ENCODE measurements at places on chromosomes 16 and 17.

GRCh38 chr16:28186752-28187151 is 25.0 kb downstream of the XPO6 start:
- DNase-seq, result no peak

GRCh38 chr16:69100071-69100691 is 5.3 kb upstream of the HAS3 start:
- no peak for DNase-seq

DNA sequence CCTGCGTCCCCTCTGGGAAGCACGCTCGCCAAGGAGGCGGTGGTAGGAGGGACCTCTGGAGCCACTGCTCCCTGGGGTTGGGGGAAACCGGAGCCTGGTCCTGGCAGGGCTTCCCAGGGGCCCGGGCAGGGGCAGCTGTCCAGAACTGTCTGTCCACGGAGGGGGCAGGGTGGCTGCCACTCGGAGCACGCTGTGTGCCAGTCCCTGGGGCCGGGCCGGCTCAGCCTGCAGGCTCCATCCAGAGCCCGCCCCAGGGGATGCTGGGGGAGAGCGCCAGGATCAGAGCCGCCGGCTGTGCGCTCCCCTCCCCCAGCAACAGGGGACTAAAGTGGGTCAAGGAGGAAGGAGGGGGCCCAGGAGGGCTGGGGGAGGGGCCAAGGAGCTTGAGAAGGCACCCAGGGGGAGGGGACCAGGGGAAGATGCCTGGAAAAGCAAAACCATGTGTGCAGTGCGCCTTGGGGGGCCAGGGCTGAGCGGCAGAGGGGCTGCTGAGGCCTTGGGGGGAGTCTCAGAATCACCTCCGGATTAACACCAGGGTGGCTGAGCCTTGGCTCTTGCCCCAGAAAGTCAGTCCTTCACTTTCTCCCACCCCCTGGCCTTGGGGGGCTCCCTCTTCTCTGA is 21.3 kb downstream of the ZNF423 start:
- DNase-seq, result no peak

- DNase-seq, result no peak
These were observed 38.0 kb downstream of the SF3B3 start for GRCh38 chr16:70561623-70562022.

DNA sequence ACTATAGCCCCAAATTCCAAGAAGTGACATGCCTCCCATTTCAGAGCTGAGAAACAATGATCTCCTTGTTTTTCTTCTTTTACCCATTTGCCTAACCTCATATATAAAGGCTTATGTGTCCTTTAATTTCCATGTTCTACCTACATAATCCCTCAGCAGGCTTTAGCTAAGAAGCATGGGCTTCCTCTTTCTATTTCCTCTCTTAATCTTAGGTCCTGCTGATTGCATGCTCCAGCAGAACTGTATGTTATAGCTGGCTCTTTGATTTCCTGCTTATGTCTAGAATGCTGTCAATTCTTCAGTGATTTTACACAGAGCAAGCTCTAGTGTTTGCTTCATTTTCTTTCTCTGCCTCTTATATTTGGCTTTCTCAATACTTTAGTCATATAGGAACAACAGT is 151.7 kb upstream of the COX10 start:
- DNase-seq, result no peak

GRCh38 chr16:87926246-87927194 is 9.8 kb downstream of the CA5A start:
- DNase-seq, result no peak

DNA sequence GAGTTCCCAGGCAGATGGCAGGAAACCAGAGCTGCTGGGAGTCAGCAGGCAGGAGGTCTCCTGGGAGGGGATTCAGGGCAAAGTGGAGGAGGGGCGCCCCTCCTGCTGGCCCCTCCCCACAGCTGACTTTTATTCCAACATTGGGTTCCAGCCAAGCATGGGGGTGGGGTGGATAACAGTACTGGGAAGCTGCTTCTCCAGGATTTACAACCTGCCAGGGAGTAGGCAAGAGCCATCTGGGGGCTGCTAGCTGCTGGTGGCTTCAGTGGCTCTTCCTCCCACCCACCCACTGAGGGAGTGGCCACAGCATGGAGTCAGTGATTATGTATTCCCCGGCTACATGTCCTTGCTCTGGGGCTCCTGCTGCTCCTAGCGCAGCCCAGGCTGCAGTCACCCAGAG is 36.8 kb downstream of the TMEM132E start:
- no peak for DNase-seq

DNA sequence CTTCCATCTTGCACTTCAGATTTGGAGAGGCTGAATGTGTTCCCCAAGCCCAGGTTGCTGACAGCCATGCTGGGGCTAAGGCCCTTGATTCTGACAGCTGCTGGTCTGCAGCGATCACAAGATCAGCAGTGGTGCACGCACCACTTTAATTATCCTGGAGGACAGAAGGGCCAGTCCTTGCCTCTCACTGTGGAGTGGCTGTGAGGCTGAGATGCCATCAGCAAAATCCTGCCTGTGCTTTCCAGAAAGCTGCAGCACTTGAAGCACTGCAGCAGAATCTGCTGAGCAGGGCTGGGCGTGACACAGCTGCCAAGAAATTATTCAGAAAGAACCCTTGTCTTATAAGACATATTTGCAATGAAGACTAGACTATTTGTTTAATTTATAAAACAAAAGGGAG is 37.1 kb downstream of the NUP93 start:
- DNase-seq, result no peak

DNA sequence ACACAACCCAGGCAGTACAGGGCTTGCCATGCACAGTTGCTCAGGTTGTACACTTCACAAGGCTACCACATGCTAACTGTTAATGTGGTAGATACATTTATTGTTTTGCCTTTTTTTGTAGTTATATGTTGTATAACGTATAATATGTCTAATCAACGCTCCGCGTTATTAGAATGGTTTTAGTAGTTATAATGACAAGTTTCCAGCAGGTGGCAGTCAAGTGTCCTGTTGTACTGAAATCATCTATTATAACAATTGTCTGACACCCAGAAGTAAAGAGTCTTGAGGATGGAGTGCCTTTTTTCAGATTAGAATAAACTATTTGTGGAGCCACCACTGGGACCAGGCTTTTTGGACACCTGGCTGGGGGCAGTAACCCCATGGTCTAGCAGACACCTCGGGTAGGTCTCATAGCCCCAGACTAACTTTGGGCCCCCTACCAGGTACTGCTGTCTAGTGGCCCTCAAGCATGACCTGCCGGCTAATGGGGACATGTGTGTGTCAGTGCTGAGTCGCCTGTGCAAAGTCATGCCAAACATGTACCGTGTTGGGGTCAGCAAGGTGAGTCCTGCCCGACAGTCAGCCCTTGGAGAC is 32.8 kb downstream of the MYO15A start:
- no peak for DNase-seq

- DNase-seq, result no peak
These were observed 27.4 kb upstream of the ADGRG1 start for GRCh38 chr16:57600952-57601580.

All from stimulated activated CD4-positive, alpha-beta T cell treated with anti-CD3 and anti-CD28 coated beads, Interleukin-1b, Interleukin-23, amount 100 ng/mL, for 24 hours (primary cell).